ENCODE measurements at places on chromosomes 16 and 17.

DNA sequence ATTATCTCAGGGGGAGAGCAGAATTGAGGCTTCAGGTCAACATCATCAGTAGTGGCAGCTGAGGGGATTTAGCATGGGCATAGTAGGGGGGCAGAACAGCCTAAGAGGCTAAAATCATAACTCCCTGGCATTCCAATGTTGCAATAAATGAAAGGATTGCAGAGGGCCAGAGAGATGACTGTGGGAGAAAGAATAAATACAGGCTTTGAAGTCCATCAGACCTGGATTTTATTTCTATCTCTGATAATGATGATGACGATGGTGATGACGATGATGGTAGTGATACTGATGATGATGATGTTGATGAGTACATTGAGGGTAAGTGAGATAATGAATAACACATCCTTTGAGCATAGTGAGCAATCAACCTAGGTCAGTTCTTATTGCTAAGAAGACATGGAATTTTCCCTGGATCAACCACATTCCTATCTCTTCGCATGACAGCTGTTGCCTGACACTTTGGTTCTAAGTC, 107.4 kb upstream of the CDH11 start:
- DNase-seq = no peak

DNA sequence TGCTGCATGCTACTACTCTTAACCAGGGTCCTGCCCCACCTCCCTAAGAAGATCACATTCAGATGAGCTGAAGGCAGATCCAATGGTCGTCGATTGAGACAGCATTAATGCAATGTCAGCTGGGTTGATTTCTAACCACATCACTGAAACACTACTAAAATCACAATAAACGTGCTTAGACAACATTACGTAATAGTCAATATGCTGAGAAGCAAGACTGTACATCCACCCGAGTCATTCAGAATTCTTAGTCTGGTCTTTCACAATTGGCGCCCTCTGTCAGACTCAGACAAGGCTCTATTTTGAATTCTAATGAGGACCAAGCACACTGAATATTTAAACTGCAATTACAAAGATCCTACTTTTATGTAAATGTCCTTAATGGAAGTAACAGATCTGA, 205.2 kb downstream of the STX8 start:
- no peak for DNase-seq

DNA sequence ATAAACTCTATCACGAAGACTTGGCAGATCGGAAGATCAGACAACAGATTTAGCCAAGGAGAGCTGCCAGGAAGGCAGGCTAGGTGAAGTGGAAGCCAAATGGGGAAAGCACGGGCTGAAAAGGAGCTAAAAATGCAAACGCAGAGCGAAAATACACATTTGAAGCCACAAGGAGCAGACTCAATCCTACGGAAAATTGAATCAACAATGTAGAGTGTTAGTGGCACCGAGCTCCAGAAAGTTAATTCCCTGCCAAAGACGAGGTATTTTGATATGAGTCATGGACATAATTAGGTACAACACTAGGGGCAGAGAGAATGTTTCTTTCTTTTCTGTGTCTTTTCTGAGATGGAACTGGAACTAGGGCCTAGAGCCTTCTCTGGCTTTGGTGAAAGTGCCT, 20.7 kb downstream of the GSG1L start:
- DNase-seq = no peak

DNA sequence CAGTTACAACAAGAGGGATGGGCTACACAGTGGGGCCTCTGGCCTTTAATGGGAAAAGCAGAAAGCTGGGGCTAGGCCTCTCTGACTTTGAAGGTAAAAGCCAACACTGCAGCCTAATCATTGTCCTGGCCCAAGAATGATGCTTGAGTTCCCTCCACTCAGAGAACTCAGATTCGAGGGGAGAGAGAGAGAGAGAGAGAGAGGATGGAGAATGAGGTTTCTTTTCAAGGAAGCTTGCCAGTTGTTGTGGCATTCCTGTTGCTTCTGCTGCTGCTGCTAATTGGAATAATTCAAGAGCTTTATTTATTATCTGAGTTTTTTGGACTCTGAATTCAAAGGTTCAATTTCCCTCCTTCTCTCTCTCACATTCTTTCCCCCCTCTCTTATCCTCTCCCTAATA, 144.6 kb upstream of the IRX6 start:
- DNase-seq = no peak

DNA sequence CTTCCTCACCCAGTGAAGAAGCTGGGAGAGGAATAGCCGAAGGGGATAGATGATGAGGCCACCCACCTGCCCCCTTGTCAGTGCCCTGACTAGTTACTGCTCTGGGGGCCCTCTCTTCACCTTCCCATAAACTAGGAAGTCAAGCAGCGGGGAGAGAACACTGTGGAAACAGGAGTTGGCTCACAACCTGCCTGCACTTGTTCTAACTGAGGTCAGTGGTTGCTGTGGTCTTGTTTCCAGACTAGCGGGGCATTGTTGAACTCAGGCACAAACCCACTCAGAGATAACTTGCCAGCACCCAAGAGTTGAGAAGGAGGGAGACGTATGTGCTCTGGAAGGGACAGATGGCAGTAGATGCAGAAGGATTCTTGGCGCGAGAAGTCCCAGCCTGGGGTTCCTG, 48.6 kb upstream of the DDX52 start:
- DNase-seq = no peak

DNA sequence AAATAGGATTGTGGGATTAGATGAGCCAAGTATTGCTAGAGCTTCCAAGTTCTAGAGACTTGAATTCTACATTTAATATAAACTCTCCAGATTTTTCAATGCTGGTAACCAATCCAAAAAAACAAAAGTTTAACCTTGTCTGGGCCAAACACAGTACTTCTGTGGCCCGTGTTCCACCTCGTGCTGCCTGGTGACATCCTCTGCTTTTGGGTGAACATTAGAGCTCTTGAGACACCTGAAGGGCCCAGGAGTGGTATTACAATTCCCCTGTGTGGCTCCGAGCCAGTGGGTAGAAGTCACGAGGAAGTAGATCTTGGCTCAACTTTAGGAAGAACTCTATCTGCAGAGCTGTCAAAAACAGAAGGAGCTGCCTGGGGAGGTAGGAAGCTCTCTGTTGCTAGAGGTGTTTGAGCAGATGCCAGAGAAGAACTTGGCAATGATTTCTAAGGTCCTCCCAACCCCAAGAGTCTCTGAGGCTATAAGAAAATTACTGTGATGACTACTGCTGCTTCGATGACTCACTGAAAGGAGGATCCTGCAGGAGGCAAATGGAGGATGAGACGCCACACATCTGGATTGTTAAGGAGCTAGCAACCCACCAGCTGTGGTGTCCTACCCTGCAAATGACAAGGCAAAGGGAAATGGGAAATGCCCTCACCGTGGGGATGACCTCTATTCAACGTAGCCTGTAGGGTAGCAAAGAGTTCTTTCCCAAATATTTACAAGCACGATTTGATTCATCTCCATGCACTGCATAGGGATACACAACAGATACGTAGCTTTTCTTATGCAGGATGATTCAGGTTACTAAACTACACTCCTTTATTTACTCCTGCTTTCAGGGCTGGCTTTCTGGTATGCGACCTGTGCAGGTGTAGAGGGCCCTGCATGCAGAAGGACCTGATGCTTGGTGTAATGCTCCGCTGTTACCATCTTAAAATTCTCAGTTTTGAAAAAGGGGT, 45.8 kb upstream of the GAS7 start:
- DNase-seq = no peak

- DNase-seq = no peak
Observed at GRCh38 chr16:80174416-80174815, 366.4 kb upstream of the DYNLRB2 start.

GRCh38 chr17:34699181-34699580, 119.8 kb downstream of the TMEM132E start:
- DNase-seq = no peak

- no peak for DNase-seq
Observed at GRCh38 chr16:73062001-73062616, 14.2 kb upstream of the ZFHX3 start.

GRCh38 chr16:4513086-4513860, 25.3 kb downstream of the CDIP1 start:
- no peak for DNase-seq

DNA sequence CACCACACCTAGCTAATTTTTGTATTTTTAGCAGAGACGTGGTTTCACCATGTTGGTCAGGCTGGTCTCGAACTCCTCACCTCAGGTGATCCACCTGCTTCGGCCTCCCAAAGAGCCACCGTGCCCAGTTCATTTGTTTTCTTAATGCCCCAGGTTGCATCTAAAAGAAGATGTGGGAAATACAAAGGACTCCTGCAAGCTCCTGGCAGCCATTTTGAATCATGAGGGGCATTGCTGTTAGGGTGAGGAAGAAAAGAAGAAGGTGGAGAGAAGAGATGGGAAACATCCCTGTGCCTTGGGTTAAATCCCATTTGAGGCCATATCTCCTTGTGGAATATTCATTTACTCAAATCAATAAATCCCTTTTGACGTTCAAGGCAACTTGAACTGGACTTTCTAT, 365.3 kb upstream of the ERCC4 start:
- no peak for DNase-seq

DNA sequence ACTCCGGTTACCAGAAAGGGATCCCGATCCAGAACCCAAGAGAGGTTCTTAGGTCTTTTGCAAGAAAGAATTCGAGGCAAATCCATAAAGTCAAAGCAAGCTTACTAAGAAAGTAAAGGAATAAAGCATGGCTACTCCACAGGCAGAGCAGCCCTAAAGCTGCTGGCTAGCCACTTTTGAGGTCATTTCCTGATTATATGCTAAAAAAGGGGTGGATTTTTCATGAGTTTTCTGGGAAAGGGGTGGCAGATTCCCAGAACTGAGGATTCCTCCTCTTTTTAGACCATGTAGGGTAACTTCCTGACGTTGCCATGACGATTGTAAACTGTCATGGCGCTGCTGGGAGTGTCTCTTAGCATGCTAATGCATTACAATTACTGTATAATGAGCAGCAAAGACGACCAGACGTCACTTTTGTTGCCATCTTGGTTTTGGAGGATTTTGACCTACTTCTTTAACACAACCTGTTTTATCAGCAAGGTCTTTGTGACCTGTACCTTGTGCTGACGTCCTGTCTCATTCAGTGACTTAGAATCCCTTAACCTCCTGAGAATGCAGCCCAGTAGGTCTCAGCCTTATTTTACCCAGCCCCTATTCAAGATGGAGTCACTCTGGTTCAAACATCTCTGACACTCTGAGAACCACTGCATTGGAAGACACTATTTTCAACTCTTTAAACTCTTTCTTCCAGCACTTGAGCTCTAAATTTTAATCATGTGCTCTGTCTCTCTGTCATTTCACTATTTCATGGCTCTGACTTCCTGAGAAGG, 203.6 kb upstream of the CACNG3 start:
- no peak for DNase-seq

- no peak for DNase-seq
Observed at GRCh38 chr16:77548766-77549165, 113.9 kb upstream of the ADAMTS18 start.

DNA sequence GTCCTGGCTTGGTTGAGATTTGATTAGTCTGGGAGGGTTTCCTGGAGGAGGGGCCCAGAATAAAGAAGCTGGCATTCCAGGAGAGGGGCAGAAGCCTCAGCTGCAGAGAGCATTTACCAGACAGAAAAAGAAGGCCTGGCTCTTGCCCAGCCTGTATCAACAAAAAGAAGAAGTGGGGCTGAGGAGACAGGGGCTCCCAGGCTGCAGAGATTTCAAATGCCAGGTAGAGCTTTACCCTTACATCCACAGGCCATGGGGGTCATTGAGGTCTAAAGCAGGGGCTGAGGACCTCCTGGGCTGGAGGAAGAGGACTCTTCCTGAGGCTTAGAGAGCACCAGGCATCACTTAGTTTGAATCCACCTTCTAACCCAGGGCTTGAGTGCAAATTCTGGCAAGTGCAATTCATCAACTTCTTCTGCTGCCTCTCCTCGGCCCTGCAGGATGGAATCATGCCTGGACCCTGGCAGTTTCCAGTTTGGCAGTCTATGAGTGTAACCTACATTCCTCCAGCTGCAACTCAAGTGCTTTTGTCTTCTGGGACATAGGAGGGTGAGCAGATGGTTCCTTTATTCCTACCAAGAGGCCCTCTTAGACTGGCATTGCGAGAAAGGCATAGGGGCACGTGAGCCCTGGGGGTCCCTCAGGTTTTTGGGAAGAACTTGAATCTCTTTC, 15.3 kb downstream of the CA7 start:
- DNase-seq = no peak

DNA sequence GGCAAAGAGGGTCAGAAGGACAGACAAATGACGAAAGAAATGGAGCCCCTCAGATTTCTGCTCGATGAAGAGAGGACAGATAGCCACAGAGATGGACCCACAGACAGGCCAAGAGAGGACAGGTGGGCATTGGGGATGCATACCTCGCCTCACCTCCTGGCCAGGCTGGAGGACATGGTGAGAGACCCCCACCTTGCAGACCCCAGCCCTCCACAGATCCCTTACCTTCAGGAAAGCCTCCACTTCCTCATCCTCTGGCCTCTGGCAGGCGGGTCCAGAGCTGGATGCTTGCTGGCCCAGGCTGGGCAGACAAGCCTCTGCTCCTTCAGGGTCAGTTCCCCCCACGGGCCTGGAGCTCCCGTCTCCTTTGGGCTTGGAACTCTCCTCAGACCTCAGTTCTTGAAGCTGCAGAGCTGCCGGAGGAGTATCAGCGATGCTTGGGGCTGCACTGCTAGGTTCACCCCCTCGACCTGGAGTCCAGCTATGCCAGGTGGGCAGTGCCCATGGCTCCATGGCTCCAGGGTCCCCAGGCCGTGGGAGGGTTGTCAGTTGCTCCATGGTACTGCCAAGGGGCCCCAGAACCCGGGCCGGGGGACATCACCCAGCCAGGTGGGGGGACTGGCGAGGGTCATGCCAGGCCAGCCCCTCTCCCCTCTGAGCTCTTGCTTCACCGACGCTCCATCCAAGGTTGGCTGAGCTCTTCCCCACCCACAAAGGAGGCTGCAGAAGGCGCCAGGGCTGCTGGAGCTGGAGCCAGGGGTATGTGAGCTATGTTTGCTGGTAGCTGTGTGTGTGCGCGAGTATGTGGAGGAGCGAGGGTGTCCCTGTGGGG, 1.0 kb downstream of the TSPOAP1 start:
- DNase-seq = no peak

DNA sequence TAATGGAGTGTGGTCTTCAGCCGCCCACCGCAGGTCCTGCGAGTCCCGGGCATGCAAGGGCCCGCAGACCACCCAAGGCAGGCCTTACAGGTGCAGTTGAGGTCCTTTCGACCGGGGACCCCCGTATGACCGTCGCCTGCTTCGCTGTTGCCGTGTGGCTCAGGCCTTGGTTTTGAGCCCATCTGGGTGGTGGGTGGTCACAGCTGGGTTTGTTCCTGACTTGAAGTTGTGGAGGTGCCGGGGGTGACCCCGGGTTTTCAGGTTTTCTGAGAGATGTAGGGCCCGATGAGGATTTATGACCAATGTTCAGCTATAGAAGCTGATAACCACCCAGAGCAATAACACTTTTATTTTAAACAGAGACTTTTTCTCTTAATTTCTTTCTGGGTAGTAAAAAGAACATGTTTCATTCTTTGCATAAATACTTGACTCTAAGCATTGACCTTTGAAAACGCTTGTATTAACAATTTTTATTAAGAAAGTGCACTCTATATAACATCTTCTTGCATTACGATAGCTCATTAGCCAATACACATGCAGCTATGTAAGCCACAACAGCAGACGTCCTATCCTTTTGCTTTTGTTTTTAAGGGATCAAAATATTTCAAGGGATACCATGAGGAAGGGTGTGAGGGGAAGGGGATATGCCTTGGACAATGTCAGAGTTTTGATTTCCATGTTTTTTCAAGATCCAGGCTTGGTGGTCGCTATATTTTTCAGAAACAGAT, 1.9 kb downstream of the FOXL1 start:
- DNase-seq = no peak

- no peak for DNase-seq
Observed at GRCh38 chr17:42277342-42277712, 1.1 kb upstream of the STAT5B start.
